ENCODE measurements at places on chromosomes 3 and 15.

DNA sequence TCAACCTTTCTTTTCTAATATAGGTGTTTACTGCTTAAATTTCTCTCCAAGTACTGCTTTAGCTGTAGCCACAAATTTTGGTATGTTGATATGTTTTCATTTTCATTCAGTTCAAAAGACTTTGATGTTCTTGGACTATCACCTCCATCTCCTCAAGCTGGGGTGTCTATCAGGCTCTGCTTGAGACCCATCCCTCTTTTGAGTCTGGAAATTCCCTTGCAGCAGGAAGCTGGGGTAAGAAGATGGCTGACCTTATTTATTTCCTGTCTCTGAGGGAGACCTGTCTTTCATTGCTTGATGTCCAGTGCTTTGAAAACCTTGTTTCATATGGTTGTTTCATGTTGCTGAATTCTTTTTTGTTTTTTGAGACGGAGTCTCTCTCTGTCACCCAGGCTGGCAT is 60.5 kb upstream of the ADPGK start:
- no peak for DNase-seq

DNA sequence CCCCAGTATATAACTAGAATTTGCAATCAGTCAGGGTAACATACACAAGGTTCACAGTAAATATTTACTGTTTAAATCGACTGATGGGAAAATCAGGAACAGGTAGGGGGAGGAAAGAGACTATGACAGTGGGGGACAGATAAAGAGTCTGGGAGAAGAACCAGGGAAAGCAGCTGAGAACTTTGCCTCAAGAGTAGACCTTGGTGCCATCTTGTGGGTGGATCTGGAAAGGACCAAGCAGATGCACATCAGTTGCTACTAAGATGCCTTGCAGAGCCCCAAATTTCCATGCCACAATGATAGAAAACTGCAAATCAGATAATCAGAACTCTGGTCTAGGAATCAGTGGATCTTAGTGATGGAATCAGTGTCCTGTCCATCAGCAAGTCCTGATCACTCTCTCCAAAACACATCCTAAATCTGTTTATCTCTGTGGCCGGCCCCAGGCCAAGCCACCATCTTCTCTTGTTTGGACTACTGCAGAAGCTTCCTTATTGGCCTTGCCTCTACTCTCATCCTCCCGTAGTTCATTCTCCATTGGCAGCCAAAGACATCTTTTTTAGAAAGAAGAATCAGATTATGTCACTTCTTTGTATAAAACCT is 62.7 kb downstream of the PDE8A start:
- peak; percentile 84 for DNase-seq

- no peak for DNase-seq
Measured at GRCh38 chr3:36520241-36521006, 140.1 kb downstream of the STAC start.

DNA sequence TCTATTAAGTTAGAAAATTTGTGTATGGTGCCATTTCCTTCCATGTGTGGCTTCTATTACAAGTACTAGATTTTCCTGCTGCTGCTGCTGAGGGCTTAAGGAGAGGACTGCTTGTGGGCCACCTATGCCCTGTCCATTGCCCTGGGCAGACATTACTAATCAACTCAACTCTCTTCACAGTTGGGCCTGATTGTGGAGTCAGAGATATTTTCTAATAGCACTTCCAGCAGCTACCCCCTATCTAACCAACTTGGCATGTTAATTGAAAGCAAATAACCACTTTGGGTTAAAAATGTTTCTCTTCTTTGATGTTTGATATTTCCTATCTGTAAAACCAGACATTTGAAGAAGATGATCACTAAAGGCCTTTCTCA is 242.0 kb downstream of the EDEM1 start:
- DNase-seq, result no peak

GRCh38 chr15:94397337-94397736 is 166.0 kb downstream of the MCTP2 start:
- DNase-seq, result no peak

DNA sequence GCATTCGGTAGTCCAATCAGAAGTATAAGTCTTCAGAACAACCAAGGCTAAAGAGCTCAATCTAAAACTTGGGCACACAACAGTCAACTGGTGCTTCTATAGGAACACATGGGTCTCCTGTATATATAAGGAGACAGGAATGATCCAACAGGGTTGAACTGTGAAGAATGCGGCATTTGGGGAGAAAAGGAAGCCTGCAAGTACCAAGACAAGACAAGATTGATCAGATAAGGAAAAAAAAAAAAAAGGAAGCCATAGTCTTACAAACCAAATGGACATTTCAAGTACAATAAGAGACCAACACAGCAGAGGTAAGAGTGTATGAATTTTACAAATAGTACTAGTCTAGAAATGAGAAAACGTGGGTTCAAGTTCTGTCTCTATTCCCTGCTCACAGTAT is 6.5 kb downstream of the CPEB1 start:
- DNase-seq, result no peak

- no peak for DNase-seq
Measured at GRCh38 chr3:43997316-43997715, 244.4 kb upstream of the TOPAZ1 start.

- no peak for DNase-seq
Measured at GRCh38 chr15:57534281-57534680, 57.4 kb upstream of the MYZAP start.

DNA sequence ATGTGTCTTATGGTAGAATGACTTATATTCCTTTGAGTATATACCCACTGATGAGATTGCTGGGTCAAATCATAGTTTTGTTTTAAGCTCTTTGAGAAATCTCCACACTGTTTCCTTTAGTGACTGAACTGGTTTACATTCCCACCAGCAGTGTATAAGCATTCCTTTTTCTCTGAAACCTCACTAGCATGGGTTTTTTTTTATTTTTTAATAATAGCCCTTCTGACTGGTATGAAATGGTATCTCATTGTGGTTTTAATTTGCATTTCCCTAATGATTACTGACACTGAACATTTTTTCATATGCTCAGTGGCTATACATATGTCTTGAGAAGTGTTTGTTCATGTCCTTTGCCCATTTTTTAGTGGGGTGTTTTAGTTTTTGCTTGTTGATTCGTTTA is 494.3 kb downstream of the SQOR start:
- DNase-seq, result no peak

DNA sequence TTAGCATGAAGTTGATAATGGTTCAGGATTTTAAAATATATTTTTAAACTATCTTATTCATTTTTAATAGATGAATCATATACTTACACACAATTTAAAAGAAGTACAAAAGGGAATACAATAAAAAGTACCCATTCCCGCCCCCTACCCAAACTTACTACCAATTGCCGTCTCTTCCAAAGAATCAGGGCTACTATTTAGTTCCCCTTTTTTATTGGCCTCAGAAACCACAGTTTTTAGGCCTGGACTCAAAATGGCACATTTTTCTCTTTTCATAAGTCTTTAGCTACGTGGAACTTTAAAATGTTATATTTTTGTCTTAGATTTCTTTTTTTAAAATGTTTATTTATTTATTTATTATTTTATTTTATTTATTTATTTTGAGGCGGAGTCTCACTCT is 18.0 kb downstream of the LRRK1 start:
- no peak for DNase-seq

DNA sequence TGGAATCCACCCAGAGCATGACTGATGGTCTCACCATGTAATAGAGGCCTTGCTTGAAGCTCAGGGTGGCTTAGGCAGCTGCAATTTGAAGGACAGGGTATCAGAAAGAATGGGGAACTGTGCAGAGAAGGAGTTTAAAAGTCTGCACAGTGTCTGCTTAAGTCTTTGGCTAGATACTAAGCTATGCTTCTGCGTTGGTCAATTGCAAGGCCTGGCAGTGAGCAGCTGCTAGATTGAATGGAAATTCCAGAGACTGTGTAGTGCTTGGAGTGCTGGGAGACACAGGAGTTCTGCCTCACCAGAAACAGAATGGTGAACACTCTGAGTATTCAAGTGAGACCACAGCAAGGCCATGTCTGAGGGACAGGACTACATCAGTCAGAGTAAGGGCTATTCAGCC is 17.3 kb upstream of the ATP10A start:
- DNase-seq, result no peak

Measured in SW480 (cell line).